ENCODE measurements at places on chromosomes 13 and 19.

DNA sequence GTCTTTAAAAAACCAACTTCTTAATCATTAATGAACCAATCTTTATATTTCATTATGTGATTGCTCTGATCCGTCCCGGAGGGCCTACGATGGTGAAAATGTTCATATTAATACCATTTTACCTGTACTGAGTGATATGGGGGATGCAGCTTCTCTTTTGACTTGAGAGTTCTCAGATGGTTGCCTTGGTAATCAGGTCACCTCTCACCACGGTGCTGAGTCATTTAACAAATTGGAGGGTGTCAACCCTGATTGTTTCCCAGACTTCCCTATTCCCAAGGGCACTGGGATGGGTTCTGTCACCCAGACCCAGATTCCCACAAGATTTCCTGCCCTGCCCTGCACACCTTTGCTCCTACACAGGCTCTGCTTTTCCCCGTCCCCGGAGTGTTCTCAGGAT is 128.5 kb upstream of the TMTC4 start:
- no peak for DNase-seq

GRCh38 chr13:93872786-93873347 is 606.6 kb downstream of the DCT start:
- no peak for DNase-seq

DNA sequence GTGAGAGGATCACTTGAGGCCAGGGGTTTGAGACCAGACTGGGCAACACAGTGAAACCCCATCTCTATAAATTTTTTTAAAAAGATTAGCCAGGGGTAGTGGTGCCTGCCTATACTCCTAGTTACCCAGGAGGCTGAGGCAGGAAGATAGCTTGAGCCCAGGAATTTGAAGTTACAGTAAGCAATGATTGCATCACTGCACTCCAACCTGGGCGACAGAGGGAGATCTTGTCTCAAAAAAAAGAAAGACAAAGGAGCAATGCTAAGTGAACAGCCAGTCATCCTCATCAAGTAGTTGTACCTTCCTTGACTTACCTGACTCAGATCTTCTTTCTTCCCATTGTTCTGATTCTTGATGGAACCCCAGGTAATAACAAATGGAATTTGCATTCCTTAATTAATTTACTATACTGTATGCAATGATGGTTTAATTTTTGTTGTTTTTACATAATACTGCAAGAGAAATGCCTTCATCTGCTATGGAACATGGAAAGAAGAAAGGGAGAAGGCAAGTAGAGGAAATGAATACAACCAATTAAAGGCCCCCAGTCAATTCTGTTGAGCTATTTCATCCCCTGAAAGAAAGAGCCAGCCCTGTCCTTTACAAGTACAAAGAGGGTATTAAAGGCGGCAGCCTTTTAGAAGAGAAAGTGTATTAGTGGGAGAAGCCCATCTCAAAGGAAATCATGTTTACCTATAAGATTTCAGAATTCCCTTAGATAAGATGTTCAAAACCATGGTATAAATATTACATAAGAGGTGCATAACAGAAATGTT is 316.7 kb downstream of the DIAPH3 start:
- DNase-seq, result no peak

GRCh38 chr19:36258028-36258875 is 43.3 kb downstream of the ZNF146 start:
- no peak for DNase-seq

- DNase-seq, result no peak
Observed at GRCh38 chr13:39776439-39776838, 121.0 kb downstream of the COG6 start.

GRCh38 chr13:58318495-58319167 is 687.1 kb downstream of the PCDH17 start:
- DNase-seq, result no peak

- DNase-seq, result no peak
Observed at GRCh38 chr19:16013851-16014840, 62.1 kb upstream of the TPM4 start.

DNA sequence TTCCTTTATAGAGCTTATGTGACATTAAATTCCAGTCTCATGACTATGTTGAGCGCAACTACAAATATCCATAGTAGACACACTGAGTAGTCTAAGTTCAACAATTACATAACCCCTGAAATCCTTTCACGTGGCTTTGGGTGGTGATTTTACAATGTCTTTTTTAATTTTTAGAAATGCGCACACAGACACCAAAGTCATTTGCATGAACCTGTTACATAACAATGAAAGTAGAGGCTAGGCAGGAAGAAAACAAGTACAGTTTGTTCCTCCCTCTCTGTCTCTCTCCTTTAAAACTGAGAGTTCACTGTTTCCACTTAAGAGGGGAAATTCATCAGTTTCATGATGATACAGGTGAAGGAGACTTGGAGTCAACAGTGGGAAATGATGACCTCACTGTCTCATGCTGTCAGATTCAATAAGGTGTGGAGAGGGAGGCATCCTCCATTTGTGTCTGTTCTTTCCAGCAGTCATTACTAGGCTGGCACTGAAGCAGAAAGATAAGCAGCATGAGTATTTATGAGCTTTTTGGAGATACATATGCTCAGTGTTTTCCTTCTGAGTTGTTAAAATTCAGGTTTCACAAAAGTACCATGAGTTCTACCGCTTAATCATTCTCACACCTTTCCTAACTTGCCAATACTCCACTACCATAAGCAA is 201.8 kb downstream of the LHFPL6 start:
- DNase-seq, result peak; percentile 70

GRCh38 chr19:34733266-34733745 is 737 bp upstream of the ZNF181 start:
- no peak for DNase-seq

- DNase-seq, result no peak
Observed at GRCh38 chr13:41554626-41555386, 97.5 kb downstream of the RGCC start.

DNA sequence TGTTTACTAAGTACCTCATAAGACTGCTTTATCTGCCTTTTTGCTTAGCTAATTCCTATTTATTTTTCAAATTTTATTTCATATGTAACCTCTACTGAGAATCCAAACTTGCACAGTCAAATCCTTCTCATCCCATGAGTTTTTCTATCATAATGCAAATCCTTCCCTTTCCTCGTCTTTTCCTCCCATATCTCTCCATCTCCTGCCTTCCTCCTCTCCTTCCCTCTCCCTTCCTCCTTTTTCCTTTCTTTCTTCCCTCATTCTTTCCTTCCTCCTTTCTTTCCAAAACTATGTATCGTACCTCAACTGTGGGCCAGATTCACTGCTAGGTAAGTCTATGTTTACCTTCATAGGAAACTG is 201.4 kb upstream of the TMTC4 start:
- DNase-seq, result no peak

- peak; percentile 30 for DNase-seq
Observed at GRCh38 chr19:31338069-31338776, 11.0 kb downstream of the TSHZ3 start.

DNA sequence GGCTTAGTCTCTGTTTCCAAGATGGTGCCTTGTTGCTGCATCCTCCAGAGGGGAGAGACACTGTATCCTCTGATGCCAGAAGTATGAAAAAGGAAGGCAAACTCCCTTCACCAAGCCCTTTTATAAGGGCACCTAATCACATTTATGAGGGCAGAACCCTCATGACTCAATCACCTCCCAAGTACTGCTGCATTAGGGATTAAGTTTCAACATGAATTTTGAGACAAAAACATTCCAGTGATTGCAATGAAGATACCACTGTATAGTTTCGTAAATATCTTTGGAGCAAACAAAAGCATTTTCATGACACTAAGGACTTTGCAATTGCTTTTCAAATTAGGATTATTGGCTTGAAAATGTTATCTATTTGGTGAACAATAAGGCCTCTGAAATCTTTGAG is 63.8 kb downstream of the RNF17 start:
- no peak for DNase-seq

- DNase-seq, result no peak
Observed at GRCh38 chr13:23159760-23160637, 20.8 kb upstream of the SGCG start.

DNA sequence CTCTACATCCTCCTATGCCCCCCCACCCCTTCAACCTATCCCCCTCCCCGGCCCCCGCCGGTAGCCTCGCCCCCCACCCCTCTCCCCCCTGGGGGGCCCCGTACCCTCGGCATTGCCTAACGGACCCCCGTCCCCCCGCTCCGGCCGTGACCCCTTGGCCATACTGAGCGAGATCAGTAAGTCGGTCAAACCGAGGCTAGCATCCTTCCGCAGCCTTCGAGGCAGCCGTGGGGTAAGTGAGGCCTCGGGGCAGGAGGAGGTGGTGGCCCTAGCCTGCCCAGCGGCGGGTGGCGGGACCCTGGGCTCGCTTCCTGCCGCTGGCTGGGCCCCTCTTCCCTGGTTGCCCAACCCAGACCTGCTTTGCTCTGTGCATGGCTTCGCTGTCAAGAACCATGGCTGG is 6.5 kb downstream of the TRIP10 start:
- DNase-seq, result no peak

- no peak for DNase-seq
Observed at GRCh38 chr13:84136582-84136981, 254.3 kb upstream of the SLITRK1 start.

GRCh38 chr13:41502673-41503072 is 45.3 kb downstream of the RGCC start:
- DNase-seq, result no peak

DNA sequence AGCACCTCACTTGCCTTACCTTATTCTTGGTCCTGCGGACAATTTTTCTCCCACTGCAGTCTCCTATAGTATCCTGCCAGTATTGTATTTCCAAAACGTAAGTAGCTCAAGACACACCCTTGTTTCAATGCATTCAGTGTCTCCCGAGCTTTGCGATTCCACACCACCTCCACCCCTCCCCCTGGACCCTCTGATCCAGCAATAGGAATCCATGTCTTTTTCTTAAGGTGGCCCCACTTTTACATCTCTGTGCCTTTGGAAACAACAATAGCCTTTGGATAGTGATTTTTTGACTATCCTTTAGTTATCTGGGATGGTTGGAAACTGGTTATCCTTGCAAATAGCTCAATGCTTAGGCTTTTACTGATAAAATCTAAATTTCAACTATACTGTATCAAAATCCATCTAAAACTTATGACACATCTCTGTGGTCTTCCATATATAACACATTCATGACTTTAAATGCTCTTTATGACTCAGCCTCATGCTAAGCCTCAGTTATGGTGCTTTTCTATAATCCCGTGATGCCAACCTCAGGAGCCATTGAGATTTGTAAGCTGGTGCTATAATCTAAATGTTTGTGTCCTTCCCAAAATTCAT is 27.1 kb downstream of the FAM216B start:
- no peak for DNase-seq

DNA sequence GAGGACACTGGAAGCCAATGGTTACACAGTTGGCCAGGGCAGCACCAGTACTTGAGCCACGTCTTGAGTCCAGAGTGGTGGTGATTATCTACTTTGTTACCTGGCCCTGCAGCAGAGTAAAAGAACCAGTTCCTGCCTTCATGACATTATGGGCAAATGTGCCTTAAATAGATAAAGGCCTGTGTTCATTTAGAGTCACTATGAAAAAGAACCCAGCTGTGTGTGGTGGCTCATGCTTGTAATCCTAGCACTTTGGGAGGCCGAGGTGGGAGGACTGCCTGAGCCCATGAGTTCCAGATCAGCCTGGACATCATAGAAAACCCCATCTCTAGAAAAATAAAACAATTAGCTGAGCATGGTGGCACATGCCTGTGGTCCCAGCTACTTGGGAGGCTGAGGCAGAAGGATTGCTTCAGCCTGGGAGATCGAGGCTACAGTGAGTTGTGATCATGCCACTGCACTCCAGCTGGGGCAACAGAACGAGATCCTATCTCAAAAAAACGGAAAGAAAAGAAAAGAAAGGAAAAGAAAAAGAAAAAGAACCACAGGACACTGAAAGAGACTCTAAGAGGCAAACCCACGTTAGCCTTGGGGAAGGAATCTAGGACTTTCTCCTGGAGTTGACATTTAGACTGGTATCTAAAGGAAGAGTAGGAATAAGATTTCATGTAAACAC is 3.4 kb upstream of the IRF2BP1 start:
- no peak for DNase-seq

- no peak for DNase-seq
Observed at GRCh38 chr19:46983097-46983496, 36.5 kb upstream of the NPAS1 start.

DNA sequence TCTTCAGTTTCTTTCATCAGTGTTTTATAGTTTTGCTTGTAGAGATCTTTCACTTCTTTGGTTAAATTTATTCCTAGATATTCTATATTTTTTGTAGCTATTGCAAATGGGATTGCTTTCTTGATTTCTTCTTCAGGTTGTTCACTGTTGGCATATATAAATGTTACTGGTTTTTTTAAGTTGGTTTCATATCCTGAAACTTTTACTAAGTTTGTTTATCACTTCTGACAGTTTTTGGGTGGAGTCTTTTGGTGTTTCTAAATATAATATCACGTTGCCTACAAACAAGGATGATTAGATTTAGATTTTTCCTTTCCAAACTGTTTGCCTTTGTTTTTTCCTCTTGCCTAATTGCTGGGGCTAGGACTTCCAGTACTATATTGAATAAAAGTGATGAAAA is 109.7 kb downstream of the PAN3 start:
- peak; percentile 19 for DNase-seq

DNA sequence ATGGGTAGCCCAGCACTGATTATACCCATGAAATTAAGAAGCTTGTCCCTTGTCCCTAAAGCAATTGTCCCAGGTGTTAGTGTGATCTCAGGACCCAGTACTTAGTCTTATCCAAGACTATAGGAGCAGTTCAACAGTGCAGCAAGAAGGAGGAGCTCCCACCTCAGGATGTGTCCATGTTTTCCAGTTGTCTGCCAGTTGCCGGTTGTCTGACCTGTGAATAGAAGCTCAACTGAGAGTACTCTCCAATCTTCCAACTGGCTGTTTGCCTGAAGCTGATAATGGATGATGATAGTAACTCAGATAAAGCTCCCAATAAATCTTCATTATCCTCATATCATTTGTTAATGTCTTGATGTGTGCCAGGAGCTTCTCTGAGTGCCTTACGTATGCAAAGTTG is 107.2 kb upstream of the HTR2A start:
- DNase-seq, result no peak

DNA sequence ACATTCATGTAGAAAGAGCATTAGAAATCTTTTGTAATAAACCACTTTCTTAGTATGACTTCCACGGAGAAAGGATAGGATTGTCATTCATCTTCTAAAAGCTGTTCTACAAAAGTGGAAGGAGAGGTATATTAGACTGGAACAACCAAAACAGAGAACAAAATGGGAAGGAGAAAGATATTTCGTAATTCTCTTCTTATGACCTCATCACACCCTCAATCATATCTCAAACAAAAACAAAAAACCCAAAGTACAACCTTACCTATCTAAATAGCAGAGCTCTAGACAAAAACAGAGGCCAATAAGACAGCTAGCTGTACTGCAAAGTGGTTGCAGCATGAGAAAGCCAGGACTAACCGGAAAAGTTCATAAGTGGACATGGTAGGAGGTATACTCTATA is 46.3 kb downstream of the DACH1 start:
- DNase-seq, result peak; percentile 48

- DNase-seq, result no peak
Observed at GRCh38 chr13:66139701-66140100, 1090.4 kb downstream of the PCDH9 start.

- peak; percentile 66 for DNase-seq
Observed at GRCh38 chr13:109422161-109422560, 364.2 kb downstream of the IRS2 start.

GRCh38 chr19:44050740-44051649 is 841 bp upstream of the ZNF223 start:
- DNase-seq, result no peak

GRCh38 chr19:2719920-2720776 is 1.0 kb downstream of the DIRAS1 start:
- DNase-seq, result peak; percentile 24
